ENCODE measurements at places on chromosomes 12 and 14. TPM values are rescaled to one million over a fixed set of nuclear protein-coding genes. Genes with fewer than 3 reads are reported as not detected.

E2F7 gene
- 1.6 TPM for total RNA-seq

ALDH2 gene
- total RNA-seq = 1.7 TPM

MMP17 gene
- not detected for total RNA-seq

PLA2G1B gene
- not detected for total RNA-seq

PHLDA1 gene
- 42.0 TPM for total RNA-seq

SVOP gene
- not detected for total RNA-seq

IPO4 gene
- total RNA-seq = 33.7 TPM

SLC8A3 gene
- 0.37 TPM for total RNA-seq

RFX4 gene
- total RNA-seq = not detected

KRT75 gene
- total RNA-seq = not detected

PAPLN gene
- total RNA-seq = not detected

GALNT8 gene
- 7.3 TPM for total RNA-seq

KLHDC1 gene
- 3.1 TPM for total RNA-seq

C1S gene
- 5.7 TPM for total RNA-seq

CLEC4C gene
- total RNA-seq = not detected

USP15 gene
- total RNA-seq = 417 TPM

SLC17A8 gene
- total RNA-seq = not detected

Measured in CD4-positive, CD25-positive, alpha-beta regulatory T cell (primary cell).